Activated naive CD4-positive, alpha-beta T cell treated with anti-CD3 and anti-CD28 coated beads, Interleukin-2, amount 50 U/mL, for 16 hours (primary cell): ENCODE measurements at places on chromosomes 5 and 9.
A peak's percentile ranks its signal among the peaks of the same experiment; 100 is the strongest.

DNA sequence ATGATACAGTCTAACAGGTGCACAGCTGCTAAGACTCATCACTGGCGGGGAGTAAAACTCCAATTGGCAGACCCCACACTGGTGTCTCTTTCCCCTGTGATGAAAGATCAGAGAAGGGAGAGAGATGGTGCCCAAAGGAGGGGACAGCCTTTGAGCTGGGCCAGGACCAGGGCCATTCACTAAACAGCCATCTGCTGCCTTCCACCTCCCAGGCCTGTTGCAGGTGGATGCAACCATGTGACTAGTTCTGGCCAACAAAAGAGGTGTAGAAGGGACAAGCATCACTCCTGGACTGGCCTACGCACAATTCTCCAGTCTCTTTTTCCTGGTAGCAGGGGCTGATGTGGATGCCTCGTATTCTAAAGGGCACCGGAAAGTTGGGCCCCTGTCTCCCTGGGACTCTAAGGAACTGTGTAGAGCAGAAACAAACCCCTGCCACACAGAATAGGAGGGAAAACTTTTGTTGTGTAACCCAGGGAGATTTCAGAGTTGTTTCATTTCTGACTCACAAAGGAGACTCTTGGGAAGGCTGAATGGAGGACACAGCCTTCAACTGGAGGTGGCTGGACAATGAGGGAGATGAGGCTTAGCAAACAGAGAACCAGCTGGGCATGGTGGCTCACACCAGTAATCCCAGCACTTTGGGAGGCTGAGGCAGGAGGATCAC lies 26.9 kb downstream of the TNIP1 start:
- no peak for DNase-seq

GRCh38 chr5:179887095-179887494 lies 20.6 kb downstream of the TBC1D9B start:
- no peak for DNase-seq

- no peak for DNase-seq
Observed at GRCh38 chr5:62649476-62650113, 71.0 kb downstream of the LRRC70 start.

GRCh38 chr5:1321576-1321975 lies 23.3 kb downstream of the CLPTM1L start:
- no peak for DNase-seq

GRCh38 chr5:43227655-43228054 lies 35.6 kb downstream of the NIM1K start:
- no peak for DNase-seq

GRCh38 chr9:134252084-134252830 lies 74.0 kb upstream of the RXRA start:
- DNase-seq, result no peak

DNA sequence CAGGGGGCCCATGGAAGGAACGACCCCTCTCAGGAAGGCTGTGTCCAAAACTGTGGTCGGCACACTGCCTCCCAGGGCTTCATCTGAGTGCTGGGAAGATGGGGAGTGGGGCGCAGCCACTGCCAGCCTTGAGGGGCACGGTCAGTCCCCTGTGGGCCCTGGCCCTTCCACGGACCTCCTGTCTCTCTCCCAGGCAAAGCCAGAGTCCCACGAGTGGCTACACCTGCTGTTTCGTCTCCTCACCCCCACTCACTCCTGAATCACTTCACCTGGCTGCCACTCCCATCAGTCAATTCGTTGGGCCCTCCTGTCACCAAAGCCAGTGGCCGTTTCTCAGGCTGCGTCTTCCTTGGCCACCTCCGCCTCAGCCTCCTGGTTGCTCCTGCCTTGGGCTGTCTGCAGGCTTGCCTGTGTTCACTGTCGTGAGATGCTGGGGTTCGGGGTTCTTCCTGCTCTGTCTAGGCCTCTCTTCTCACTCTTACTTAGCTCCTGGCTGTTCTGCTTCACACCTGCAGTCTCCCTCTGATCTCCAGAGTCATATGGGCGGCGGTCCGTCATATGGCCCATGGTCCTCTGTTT lies 58.8 kb upstream of the RNF130 start:
- no peak for DNase-seq

- no peak for DNase-seq
Observed at GRCh38 chr5:72134226-72134899, 27.1 kb downstream of the MAP1B start.

GRCh38 chr9:81819859-81820546 lies 108.2 kb upstream of the SPATA31D4 start:
- DNase-seq, result no peak

DNA sequence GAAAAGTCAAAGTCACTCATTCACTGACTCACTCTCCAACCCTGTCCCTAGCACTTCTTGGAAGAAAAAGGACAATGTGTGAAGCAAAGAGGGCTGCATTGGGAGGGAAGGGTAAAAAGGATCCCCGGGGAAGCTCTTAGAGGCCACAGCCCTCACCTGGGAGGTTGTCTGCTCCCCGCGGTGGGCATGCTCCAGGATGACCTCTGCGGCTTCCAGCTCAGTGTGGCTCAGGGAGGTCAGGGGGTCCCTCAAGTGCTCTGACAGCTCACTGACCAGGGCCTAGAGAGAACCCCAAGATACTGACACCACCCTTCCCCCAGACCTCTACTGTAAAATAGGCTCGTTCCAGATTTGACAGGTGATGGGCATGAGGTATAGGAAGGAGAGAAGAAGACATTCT lies 4.0 kb downstream of the FCHSD1 start:
- no peak for DNase-seq

GRCh38 chr5:94266170-94266569 lies 352.2 kb downstream of the KIAA0825 start:
- no peak for DNase-seq

- no peak for DNase-seq
Observed at GRCh38 chr5:149747833-149748366, 17.8 kb downstream of the PPARGC1B start.

DNA sequence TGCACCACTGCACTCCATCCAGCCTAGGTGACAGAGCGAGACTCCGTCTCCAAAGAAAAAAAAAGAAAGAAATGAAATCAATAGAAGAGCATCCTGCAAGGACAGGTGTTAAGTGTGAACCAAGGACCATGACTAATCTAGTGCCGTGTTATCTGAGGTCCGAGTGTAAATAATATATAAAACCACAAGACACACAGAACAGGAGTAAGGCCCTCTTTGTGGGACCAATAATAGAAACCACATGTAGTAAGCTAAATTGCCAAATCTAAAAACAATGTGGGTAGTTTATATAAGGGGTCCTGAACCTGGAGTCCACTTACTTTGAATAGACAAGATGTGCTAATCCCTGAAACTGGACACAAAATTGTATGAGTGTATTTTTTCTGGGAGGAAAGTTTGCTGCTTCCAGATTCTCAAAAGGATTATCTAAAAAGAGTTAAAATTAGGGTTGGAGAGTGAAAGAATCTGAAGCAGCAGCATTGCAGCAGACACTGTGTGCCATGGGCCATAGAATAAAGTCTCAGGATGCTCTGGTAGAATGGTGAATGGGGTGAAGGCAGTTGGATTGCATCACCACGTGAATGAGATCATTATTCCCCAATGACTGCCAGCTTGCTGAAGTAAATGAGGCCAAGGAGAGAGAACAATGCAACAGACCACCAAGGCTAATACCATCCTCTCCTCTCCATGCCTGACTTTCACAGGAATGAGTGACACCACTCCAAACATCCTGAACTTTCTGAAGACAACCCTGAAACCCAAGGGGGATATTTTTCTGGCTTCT lies 222.7 kb downstream of the DCP2 start:
- DNase-seq, result no peak

- no peak for DNase-seq
Observed at GRCh38 chr5:2742921-2743679, 8.4 kb downstream of the IRX2 start.

DNA sequence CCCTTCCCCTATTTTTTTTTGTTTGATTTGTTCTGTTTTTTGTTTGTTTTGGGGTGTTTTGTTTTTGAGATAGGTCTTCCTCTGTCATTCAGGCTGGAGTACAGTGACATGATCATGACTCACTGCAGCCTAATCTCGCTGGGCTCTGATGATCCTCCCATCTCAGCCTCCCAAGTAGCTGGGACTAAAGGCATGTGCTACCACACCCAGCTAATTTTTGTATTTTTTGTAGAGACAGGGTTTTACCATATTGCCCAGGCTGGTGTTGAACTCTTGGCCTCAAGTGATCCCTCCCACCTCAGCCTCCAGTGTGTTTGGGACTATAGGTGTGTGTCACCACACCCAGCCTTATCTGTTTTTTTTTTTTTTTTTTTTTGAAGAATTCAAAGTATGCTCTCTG lies 605.4 kb downstream of the DNAH5 start:
- DNase-seq, result no peak

GRCh38 chr5:7250611-7251010 lies 145.3 kb upstream of the ADCY2 start:
- no peak for DNase-seq

- no peak for DNase-seq
Observed at GRCh38 chr9:17332115-17332514, 197.3 kb downstream of the CNTLN start.

DNA sequence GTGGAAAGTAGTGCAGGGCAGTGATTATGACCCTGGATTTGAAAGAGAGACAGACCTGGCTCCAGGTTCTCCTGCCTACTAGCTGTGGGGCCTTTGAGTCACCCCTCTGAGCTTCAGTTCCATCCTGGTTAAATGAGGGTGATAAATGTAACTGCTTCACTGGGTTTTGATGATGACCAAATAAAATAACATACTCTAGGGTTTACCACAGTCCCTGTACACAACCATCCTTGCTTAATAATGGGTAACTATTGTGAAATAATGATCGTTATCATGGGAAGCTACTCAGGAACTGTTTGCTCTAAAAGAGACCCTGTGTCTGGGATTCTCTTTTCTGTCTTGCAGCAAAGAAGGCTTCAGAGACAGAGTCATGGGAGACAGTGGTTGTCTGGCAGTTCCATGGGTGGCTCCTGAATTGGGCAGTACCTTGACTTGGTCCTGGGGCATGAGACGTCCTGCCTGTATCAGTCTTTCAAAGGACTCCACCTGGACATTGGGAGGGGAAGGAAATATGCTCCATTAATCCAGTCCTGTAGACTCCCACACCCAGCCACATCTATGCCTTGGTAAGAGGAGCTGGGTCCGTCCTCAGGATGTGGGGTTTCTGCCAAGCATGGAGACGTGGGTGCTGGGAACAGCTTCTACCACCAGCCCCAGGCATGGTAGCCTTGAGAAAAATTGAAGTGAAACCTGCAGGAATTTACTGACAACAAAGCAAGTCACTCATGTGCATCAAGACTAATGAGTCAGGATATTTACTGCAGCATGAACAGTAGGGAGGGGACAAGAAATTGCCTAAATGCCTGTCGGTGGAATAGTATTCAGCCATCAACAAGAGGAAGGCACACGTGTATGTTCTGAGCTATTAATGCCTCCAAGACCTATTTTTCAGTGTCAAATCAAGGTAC lies 23.4 kb downstream of the AKNA start:
- no peak for DNase-seq

DNA sequence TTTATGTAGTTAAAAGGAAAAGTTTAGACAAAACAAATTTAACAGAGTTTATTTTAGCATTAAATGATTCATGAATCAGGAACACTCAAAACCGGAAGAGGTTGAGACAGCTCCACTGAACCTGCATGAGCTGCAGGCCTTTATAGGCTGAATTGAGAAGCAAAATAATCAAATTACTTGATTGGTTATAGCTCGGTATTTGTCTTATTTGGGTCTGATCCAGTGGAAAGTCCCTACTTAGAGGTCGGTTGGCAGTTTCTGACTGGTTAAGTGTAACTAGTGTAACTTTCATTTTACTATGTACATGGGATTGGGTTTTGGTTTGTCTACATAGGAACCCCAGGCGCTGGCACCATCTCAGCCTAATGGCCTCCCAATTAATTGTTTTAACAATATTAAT lies 74.1 kb upstream of the PIK3R1 start:
- DNase-seq, result no peak

DNA sequence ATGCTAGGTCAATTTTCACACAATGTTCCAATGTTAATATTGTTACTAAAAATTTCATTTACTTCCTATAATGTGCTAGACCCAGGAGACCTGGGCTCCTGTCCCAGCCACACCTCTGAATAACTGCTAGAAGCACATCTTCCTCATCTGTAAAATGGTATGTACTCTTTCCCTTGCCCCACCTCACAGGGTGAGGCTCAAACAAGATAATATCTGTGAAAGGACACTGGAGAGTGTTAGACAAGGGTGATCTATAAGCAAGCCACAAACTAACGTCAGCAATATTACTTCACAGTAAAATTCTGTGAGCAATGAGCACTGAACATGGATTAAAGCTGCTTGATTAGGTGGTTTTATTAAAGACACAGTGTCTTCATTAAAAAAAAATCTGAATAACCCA lies 186.4 kb downstream of the EPB41L4A start:
- no peak for DNase-seq

DNA sequence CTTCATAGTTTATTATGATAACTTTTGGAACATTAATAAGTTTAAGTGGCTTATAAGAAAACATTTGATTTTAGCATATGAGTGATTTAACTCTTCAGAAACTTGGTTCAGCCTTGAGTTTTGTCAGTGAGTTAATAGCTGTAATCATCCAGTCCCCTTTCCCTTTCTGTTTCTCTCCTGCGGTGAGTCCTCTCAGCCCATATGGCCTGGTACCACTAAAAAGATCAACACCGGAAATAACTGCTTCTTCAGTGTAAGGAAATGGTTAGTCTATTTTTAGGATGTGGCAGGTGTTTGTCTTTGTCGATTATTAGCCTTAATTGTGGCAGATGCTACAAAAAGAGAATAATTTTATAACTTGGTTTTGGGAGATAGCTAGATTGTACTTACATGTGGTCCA lies 120.2 kb upstream of the GRHPR start:
- peak; percentile 22 for DNase-seq

DNA sequence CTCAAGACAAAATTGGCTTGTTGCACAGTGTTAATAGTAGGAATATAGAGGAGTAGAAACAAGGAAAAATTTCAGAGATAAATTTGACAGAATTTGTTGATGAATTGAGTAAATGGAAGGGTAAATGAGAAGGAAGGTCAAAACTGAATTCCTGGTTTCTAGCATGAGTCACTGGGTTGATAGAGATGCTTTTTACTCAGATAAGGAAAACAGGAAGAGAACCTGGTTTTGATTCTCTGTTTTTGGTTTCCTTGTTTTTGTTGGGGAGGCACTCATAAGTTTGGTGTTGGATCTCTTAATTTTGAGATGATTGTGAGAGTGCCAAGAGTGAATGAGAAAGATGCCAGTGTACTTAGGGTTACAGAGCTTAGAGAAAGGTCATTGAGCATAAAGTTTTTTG lies 7.1 kb downstream of the LRRC70 start:
- no peak for DNase-seq
